ENCODE measurements at places on chromosomes 4 and X.

GRCh38 chrX:137215467-137215866 lies 181.7 kb upstream of the GPR101 start:
- no peak for DNase-seq

- no peak for DNase-seq
Measured at GRCh38 chr4:48082956-48083355, 51.1 kb downstream of the TXK start.

DNA sequence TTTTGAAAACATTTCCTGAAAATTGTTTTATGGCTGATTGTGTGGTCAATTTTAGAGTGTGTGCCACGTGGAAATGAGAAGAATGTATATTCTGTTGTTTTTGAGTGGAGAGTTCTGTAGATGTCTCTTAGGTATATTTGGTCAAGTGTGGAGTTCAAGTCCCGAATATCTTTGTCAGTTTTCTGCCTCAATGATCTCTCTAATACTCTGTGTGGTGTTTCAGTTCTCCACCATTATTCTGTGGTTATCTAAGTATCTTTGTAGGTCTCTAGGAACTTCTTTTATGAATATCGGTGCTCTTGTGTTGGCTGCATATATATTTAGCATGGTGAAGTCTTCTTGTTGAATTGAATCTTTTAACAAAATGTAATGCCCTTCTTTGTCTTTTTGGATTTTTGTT lies 113.3 kb downstream of the LINC00632 start:
- DNase-seq = no peak

DNA sequence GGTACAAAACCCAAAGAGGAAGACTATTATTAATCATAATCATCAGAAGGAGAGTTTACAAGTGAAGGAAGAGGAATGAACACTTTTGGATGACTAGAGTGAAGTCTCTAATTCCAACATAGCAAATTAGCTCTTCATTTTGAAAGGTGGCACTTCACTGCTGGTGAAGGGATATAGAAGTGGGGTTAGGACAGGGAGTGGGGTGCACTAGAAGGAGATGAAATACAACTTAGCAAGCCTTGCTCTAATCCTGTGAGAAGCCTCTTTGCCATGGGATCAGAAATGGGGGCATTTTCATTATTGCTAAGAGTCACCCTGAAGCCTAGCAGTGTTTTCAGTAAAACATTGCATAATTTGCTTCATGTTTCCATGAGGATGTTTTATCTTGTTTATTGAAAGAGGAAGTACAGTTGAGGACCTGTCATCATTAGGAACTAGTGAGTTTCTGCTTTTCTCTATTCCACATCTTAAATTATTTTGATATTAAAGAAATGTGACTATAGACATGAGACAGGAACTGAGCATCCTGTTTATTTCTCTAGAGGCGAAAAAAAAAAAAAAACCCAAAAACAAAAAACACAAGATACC lies 9.3 kb upstream of the GRPR start:
- DNase-seq = no peak

- no peak for DNase-seq
Measured at GRCh38 chr4:108531461-108531860, 88.9 kb upstream of the RPL34 start.

GRCh38 chrX:123610915-123611314 lies 121.9 kb downstream of the THOC2 start:
- DNase-seq = no peak

DNA sequence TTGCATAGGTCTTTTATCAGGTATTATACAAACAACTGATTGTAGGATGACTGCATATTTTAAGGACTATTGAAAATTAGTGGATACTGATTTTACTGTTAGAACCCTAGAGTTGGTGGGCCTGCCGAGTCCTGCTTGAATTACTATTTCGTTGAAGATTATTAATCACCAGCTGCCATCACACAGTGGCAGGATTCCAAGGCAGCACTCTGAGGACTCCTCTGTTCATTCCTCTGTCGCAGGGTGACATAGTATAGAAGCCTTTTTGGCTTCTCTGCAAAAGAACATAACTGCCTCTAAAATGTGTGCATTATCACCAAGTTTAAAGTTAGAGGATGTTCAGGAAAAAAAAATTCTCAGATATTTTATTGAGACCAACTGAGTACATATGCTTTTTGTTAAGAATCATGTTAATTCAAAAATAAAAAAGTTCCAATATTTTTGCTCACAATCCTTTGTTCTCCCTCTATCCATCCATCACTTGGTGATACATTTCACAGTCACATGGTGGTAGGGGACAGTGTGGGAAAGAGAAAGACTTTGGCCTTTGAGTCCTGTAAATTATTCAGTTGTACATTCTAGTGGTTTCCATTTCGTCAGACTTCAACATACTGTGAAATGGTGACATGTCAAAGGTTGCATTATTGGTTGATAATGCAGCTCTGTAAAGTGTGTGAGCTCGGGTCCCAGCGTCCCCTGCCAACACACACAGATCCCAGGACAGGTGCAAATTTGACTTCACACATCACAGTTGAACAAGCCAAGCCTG lies 332.5 kb downstream of the GRID2 start:
- DNase-seq = no peak

DNA sequence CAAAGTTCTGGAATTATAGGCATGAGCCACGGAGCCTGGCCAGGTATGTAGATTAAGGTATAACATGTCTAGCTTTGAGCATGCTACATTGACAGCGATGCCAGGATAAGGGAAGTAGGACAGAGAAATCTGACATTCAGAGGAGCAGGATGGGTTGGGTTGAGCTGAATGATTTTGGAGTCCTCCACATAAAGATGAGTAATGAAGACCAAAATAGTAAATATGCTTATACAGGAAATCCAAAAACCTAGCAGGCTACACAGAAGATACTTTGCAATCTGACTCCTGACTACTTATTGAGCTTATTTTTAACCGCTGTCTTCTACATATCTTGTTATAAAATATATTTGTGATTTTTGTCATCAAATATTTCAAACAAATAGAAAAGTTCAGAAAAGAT lies 69.7 kb downstream of the PDGFC start:
- DNase-seq = no peak

GRCh38 chrX:75957107-75957610 lies 172.1 kb upstream of the MAGEE2 start:
- DNase-seq = no peak

DNA sequence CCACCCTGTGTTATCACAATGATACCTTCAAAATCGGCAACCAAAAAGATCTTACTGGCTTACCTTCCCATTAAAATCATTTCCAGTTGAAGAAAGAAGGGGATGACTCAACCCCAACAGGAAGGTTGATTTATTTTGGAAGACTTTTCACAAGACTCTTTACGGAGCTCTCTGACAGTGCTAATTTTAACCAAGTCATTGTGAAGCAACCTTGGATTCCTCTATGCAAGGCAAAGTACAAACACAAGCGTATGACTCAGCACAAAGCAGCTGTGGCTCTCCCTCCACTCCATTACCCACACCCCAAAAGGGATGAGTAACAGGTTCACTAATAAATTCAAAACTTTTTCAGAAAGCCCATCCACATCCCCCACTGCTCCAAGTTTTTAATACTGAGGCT lies 213.8 kb upstream of the FGF13 start:
- no peak for DNase-seq

- no peak for DNase-seq
Measured at GRCh38 chr4:76754439-76754838, 143.5 kb downstream of the SOWAHB start.

DNA sequence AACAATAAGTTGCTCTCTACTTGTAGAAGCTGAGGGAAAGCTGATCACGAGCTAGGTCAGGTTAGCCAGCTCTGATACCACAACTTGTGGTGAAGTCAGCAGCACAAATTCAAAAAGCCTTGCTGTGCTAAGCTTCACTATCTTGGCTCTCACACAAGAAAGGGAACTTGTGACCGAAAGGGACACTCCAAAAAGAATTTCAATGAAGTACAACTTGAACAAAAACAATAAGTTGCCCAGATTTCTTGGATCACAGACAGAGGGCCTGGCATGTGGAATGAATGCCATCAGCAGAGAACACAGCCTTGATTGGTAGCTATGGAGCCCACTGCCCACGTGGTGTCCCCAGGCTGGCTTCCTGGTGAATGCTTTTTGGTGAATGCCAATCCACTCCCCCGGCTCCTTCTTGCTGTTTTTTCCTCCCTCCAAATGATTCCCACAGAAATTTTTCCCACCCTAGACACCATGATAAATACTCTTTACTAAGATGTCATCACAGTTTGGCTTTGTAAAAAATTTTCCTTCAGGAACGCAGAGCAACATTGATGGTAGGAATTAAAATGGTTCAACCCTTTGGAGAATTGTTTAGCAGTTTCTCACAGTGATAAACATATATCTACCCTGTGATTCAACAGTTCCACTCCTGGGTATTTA lies 82.6 kb downstream of the ANXA3 start:
- DNase-seq = no peak

- DNase-seq = no peak
Measured at GRCh38 chr4:54423066-54423465, 194.0 kb downstream of the PDGFRA start.

DNA sequence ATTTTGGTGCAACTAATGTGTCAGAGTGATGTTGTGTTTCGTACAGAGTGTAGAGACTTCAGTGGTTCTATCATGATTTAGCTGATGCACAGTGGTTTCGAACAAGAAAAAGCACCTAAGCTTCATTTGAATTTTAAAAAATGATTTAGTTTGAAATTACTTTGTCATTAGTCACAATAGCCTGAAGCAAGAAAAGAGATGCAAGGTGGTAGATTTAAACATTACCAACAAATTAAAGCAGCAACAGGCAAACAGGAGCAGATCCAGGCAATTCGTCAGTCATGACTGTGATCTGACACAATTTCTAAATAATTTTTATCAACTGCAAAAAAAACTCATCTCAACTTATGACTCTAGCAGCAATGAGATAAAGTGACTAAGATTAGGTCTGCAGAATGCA lies 24.6 kb upstream of the COX7B2 start:
- DNase-seq = no peak

Measured in stimulated activated CD8-positive, alpha-beta memory T cell treated with anti-CD3 and anti-CD28 coated beads, Interleukin-4, amount 100 ng/mL, for 24 hours (primary cell).